ENCODE measurements at places on chromosomes 12 and 14.

DNA sequence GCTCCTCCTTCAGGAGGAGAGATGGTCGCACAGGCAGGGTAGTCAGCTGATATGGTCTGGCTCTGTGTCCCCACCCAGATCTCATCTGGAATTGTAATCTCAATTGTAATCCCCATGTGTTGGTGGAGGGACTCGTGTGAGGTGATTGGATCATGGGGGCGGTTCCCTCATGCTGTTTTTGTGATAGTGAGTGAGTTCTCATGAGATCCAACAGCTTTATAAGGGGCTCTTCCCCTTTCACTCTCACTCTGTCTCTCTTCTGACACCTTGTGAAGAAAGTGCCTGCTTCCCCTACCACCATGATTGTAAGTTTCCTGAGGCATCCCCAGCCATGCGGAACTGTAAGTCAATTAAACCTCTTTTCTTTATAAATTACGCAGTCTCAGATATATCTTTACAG, 218.9 kb upstream of the TMTC1 start:
- DNase-seq = no peak

GRCh38 chr12:53207042-53207441, at the start of gene ITGB7:
Gene ITGB7, minus strand, starts transcription at chr12:53207251. Its CDS starts 6,808 bp downstream, at chr12:53200443.
- no peak for DNase-seq

GRCh38 chr14:86944434-86944833, 1048.5 kb downstream of the GALC start:
- DNase-seq = no peak

GRCh38 chr14:94775091-94775870, 5.4 kb upstream of the GSC start:
- no peak for DNase-seq

- DNase-seq = no peak
These were observed 361.6 kb downstream of the AEBP2 start for GRCh38 chr12:19800884-19801283.

DNA sequence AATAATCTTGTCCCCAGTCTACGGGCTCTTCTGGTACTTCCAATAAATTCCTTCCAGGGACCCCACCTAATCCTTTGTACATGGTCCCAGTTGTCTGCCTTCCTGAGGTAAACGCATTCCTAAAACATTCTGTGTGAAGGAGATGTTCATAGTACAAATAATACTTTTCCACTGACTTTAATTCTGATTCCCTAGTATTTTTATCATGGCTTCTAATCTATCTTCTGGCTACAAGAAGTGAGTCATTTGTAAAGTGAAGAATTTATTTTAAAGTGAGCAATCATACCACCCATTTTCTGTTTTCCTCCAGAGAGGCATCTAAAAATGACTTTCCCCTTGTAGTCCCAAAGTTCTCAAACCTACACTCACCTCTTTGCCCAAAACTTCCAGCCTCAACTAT, 65.9 kb upstream of the NUDT4 start:
- no peak for DNase-seq

- no peak for DNase-seq
These were observed 108.3 kb downstream of the CRADD start for GRCh38 chr12:93785249-93786010.

- DNase-seq = no peak
These were observed 39.1 kb downstream of the CORO1C start for GRCh38 chr12:108691998-108692808.

DNA sequence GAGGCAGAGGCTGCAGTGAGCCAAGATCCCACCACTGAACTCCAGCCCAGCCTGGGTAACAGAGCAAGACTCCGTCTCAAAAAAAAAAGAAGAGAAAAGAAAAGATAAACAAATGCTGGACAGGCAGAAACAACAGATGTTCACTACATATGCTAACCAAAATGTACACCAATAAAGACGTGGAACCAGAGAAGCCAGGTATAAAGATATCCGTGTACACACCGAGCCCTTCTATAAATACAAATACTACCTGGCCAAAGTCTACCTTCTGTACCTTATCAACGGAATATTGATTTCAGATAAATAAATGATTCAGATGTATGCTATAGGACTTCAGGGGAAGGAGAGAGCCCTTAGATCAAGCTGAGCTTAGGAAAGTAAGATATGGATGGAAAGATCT, 10.8 kb upstream of the KRT8 start:
- no peak for DNase-seq

DNA sequence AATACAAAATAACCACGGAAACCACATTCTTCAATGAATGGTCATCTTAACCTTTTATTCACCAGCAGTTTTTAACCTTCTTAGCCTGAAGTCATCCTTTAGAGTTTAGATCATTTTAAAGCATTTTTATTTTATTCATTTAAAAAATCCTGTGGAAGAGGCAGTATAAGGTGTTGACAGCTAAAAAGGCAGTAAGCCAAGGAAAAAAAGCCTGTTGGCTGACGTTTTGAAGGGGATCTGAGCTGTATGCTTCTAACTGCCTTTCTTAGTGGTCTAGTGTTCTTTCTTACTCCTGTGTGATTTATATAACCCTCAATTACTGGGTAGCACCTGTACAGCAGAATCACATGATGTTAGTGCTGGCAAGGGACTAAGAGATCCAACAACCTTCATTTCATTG, 438.3 kb upstream of the SEL1L start:
- no peak for DNase-seq

DNA sequence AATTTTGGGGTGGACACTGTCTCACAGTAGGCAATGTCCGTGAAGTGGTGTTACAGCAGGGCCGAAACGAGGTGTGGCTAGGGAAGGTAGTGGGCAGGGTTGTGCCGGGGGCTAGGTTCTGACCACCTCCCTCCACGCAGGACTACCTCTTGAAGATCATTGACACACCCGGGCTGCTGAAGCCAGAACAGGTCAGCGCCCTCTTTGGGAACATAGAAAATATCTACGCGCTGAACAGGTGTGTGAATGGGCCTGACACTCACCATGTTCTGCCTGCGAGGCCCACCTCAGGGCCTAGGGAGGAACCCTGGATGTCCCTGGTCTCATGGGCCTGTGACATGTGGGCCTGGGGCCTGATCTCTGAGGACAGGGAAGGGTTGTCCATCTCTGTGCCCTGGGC, 24.6 kb downstream of the PLEKHG3 start:
- no peak for DNase-seq

DNA sequence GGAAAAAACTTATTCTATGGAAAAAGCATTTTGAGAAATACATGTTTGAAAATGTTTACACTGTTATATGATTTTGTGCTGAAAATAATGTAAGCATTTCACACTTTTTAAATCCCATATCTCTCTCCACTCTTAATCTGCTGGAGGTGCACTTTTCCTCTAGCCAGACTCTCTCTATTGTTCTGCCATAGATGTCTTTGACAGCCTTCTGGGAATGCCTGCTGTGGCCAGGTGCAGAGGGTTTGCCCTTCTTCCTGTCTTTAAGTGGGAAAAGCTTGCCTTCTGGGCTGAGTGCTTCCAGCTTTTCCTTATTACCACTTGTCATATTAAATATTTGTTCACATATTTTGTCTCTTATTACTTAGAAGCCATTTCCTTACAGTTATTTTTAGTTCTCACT, 60.1 kb upstream of the PPM1H start:
- no peak for DNase-seq

DNA sequence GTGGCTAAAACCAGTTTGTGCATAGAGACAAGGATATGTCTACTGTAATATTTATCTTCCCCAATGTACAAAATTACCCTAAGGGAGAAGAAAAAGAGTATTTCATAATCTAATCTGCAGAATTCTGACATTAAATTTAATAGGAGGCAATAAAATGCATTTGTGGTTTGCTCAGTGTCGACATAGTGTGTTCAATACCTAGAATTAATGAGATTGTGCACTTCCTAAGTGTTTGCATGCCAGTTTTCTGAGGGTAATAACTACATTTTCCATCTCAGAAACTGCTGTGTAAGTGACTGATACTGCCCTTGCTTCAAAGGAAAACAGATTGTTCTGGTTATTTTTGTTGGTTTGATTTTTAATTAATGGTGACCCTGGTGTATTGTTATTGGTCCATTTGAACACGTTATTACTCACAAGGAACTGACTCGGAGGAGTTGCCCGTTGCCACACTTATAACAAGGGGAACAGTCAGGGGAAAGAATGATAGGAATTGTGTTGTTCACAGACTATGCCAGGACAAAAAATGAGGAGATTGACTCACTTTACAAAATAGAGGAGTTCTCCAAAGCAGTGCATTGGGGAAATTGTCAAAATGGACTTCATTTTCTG, 960.3 kb upstream of the TMEM132C start:
- peak; percentile 93 for DNase-seq

- no peak for DNase-seq
These were observed 42.9 kb downstream of the ARID4A start for GRCh38 chr14:58341152-58341748.

DNA sequence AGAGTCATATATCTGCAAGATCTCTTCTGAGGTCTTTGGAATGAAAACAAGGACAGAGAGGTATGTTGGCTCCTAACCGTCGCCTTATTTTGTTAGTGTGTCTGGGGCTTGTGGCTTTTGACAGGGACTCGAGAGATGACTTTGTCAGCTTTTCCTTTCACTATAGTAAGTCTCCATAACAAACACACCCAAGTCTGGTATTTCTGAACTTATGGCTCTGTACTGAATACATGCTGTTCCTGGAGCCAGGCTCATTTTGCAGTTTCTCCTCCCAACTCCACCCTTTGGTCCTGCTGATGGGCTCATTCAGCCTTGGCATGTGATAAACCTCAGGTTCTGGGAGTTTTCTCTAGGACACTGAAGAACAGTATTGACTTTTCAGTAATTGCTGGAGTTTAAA, 27.7 kb upstream of the TMED10 start:
- no peak for DNase-seq

GRCh38 chr14:20388159-20388558, 25.1 kb downstream of the TEP1 start:
- DNase-seq = no peak

- no peak for DNase-seq
These were observed 258.6 kb downstream of the MSRB3 start for GRCh38 chr12:65536876-65537681.

DNA sequence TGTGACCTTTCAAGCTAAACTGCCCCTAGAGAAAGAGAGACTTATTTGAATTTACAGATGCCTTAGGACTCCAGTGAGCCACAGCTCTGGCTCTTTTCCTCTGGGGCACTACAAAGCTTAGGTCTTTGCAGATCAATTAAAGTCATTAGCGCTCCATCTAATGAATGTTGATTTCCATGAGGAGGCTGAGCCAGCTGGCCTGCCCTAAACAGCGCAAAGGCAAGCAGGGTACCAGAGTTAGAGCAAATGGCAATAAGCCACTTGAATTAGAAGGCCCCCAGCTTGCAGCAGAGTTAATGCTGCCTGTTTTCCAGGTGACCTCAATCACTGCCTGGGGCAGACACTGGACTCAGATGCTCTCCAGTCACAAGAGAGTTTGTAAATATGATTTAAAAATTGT, 695.3 kb downstream of the DIO2 start:
- no peak for DNase-seq

DNA sequence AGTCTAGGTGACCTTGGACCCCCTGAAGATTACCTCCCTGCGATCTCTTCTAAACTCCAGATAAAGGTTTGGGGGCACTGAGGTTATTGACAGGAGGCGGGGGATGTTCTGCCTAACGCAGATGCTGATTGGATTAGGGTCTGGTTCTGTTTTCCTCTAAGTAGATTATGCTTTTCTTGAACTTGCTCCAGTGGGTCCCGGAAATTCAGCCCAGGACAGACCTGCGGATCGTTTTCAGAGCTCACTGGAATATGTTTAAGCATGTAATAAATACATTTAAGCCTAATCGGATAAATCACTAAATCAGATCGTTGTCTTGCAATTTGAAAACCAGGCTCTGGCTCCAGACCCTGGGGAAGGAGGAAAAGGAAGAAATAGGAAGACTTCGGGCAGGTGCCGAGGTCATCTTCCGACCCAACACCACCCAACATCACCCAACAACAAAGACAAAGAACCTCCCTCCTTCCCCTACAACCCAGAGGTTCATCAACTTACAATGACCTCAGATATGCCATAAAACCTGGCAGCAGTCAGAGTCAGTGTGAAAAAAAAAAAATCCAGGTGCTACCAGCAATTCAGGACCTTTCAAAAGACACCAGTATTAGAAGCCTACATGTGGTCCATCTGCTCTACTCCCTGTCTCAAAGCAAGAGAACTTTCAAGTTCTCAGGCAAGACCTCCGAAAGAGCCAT, 148.4 kb downstream of the KSR2 start:
- DNase-seq = no peak

DNA sequence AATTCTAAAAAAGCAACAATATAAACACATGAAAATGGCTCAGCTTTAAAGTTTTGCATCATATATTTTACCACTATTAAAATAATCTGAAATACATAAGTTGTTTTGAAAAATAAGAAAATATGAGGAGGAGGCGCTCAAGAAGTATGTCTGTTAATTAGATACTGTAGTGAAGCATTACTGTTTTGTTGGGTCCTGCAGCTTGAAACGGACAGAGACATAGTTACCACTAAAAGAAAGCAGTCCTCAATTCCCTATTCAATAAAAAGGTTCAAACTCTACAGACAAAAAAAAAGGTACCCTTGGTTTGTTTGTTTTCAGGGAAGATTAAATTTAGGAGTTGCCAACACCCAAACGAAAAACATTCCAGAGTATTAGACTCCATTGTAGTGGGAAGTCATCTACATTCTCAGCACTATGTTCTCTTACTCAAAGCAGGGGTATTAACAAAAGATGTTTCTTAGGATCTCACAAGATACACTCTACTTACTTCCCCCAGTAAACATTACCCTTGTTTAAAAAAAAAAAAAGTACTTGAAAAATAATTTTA, 3.0 kb downstream of the PAWR start:
- no peak for DNase-seq

GRCh38 chr12:118059341-118060191, 1.4 kb downstream of the WSB2 start:
- peak; percentile 42 for DNase-seq

DNA sequence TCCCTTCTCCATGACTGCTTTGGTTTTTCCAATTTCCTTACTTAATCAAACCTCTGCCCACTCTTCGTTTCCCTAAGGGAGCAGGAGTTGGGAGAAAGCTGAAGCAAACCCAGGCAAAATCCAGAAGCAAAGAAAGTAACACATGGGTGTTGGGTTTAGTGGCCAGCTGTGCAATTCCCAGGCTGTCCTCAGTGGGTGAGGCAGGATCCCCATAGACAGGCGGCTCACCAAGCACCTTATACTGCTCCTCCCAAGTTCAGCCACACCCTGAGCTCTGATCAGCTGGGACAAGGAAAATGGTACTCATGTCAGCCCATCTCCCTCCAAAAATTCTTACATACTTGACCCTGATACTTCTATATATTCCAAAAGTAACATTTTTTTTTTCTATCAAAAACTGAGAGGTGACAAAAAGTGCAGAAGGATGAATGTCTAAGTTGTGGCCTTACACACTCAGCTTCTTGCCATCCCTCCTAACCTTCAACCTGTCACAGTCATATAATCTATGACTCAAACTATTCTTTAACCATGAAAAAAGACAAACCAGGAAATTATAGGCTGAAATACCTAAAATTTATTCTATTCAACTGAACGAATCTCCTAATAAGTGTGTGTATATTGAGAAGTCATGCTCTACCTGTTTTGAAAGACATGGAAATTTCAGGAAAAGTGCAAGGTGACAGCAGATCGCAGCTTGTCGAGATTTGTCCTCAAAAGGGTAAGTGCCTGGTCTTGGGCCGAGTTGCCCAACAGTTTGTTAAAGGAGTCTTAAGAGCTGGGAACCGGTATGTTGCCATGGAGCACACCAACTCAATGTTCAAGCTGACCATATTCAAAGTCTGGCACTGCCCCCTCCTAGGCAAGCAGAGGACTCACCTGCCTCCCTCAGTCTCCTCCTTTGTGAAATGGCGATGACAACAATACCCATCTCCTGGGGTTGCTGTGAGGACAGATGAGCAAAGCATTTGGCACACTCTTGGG, 17.6 kb upstream of the ZFP36L1 start:
- DNase-seq = no peak

- DNase-seq = no peak
These were observed 515.4 kb downstream of the FUT8 start for GRCh38 chr14:65927931-65928356.

Measured in SK-N-MC (cell line).